NCI-H1417 treated with DMSO at 0.1 percent for 48 hours (cell line): ENCODE measurements at places on chromosomes 12 and 14.

DNA sequence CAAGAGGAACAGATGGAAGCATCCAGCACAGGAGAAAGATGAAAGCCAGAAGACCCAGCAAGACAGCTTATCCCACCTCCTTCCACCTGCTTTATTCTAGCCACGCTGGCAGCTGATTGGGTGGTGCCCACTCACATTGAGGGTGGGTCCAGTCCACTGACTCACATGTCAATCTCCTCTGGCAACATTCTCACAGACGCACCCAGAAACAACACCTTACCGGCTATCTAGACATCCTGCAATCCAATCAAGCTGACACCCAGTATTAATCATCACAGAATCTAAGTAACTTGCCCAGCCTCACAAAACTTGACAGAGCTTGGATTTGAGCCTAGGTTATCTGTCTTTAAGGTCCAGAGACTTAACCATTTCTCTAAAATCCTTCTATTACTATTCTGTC, 208.9 kb downstream of the PAH start:
- no peak for DNase-seq

GRCh38 chr14:56796259-56796658, 14.0 kb downstream of the OTX2 start:
- no peak for DNase-seq

GRCh38 chr14:69610874-69611171, 573 bp upstream of the SUSD6 start:
- DNase-seq, result no peak

DNA sequence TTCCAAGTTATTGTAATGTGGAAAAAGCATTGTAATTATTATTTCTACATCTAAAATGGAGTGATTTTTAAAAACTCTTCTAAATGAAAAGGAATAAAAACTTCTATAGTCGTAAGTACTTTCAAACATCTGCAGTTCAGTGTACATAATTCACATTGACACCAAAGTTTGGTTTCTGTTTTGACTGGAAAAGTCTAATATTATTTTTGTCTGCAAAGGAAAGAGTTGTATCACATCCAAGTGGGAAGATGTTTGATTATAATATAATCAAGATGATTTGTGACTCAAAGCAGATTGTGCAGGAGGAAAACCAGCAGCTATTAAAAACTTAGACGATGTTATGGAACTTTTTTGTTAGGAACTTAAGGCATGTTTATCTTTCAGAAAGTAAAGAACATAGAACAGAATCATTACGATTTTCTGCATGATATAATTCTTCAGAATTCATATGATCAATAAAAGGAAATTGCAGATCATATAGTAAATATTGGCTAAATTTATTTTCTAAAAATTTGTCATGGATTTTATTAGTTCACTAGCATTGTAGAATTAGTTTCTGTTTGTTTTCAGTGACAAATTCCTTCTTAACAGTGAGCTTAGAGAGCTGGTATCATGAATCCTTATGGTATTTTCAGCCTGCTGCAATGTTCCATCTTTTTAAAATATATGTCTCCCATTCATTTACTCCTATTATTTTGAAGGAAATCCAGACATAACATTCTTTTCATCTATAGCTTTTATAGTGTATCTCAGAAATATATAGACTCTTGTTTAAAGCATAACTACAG, 145.8 kb downstream of the MIPOL1 start:
- no peak for DNase-seq
